Muscle of back (tissue), 13 donors: ENCODE measurements at places on chromosomes 7 and 10. TPM values are rescaled to one million over a fixed set of nuclear protein-coding genes. Genes with fewer than 3 reads are reported as not detected.

DNA sequence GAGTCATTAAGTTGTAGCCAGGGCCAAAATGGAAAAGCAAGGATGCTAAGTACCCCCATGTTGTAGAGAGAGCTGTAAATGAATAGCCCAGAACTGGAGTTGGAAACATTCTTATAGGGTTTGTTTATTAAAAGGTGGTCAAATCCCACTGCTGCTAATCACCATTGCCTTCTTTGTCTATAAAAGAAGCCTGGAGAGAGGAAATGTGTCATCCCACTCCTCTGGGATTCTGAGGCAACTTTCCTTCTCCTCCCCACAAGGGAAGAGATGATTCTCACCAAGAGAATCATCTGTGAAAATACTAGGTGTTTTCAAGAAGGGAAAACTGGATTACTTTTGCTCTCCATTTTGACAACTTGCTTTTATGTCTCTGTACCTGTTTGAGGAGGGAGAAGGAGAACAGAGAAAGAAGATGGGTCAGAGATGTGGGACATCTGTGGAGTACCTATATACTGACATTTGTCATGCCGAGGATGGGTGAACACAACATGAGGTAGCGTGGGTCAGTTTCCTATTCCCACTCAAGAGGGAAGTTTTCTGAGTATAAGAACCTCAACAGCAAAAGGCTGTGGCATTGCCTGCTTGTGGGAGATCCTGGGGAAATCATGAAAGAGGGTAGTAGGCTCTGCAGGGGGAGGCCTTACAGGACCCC, 262.2 kb downstream of the KIF20B start:
- DNase-seq: no peak

DNA sequence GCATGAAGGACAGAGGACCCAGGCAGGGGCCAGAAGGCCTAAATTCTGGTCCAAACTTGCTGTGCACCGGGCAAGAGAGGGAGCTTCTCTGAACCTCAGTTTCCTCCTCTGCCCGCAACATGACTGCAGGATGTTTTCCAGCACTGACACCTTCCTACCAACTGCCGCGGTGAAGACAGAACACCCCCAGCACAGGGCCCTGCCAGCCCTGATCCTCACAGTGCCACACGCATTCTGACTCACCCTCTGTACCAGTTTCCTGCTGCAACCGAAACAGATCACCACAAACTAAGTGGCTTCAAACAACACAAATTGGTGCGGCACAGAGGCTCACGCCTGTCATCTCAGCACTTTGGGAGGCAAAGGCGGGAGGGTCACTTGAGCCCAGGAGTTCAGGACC, 18.1 kb downstream of the MAD1L1 start:
- DNase-seq: no peak

DNA sequence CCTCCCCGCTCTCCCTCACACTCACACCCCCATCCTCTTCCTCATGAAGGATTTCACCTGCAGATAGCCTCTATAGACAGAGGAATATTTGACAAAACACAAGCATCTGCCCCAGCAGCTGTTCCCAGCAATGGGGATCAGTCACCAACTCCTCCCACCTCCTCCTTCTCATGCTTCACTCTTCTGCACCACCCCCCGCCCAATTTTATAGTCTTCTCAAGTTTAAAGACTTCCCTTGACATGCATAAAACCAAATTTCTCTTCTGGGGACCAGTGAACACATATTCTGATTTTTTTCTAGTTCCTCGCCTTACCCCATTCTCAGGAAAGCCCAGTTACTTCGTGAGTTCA, 654.4 kb downstream of the LRMDA start:
- no peak for DNase-seq

GRCh38 chr10:71694039-71694501, 25.5 kb downstream of the C10orf105 start:
- no peak for DNase-seq

DNA sequence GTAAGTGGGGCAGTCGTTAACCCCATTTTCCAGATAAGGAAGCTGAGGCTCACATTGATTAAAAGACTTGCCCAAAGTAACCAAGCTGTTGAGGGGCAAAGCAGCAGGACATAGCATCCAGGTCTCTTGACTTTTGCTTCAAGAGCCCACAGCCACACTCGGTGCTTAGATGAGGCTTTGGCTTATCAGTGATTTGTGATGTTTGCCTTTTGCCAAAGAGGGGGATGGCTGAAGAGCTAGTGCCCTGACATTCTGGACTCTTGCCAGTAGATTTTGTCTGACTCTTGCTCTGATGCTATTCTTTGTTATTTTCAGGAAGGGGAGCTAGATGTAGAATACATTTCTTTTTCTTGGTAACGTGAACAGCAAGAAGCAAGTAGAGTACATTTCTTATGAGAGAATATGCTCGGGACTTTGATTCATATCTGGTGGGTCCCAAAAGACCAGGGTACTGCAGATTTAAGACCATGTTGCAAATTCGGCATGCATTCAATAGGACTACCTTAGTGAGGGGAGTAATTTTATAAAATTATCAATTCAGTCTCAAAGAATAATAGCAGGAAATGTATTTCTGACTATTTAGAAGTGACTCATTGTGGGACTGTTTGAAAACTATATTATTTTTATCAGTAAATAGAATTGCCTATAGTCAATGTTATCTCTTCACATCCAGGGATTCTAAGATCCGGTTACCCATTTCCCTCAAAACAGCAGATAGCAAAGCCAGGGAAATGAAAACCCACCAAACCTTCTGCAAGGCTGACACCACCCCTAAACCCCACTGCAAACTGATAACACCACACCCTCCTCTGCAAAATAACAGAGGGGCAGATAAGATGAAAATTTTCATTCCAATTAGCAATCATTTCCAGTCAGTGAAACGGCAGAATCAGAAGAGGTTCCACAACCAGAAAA, 180.0 kb upstream of the BMPER start:
- no peak for DNase-seq

DNA sequence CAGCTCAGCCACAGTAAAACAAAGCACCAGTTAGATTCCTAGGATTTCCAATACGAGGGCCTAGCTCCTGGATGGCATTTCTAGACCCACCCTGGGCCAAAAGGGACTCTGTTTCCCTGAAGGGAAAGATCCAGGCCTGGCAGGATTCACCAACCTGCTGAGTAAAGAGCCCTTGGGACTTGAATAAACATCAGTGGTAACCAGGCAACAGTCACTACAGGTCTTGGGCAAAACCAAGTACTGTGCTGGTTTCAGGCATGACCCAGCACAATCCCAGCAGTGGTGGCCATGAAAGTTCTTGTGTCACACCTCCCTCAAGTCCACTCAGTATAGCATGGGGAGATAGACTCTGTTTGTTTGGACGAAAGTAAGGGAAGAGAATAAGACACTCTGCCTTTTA, 31.0 kb upstream of the STARD3NL start:
- no peak for DNase-seq

DNA sequence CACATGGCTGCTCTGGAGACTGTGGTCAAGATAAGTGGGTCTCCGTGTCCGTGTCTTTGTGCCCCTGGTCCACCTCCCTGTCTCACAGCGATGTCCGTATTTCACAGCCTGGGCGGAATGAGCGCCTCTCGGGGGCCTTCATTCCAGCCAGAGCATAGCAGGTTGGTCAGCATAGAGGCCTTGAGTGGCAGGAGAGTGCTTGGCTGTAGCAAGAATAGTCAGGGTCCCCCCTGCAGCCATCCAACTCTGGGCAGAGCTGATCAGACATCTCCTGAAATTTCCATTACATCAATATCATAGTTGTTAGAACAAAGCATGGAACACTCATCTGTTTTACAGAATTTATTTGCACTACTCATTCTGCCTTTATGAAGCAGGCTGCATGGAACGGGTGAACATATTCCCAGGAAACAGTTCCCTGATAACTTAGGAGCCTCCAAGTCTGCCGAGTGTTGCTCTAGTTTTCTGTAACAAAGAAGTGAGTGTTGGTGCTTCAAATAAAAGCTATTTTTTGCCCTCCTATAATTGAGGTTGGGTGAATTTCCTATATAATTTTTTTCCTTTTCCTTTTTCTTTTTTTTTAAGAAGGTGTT, 255.3 kb downstream of the INHBA start:
- no peak for DNase-seq

DNA sequence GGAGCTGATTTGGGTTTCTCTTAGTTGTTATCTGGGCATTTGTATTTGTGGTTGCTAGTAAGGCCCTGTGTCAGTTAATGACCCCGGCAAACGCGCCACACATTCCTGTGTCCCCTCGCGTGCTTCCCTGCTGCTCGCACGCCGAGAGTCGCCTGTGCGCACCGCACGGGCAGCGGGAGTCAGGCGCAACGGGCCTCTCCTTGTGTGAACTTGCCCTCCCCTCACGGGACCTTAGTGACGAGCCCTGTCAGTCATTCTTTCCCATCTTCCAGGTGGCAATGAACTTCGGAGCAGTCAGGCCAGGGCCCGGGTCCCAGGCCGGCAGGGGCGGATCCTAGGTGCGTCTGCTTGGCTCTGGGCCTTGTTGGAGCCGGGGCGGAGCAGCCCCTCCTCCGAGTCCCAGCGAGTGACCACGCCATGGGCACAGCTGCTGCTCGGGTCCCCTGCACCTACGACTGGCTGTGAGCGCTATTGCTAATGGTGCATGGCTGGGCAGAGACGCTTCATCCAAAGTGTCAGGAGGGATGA, 12.4 kb upstream of the PRKAR1B start:
- DNase-seq: no peak

DNA sequence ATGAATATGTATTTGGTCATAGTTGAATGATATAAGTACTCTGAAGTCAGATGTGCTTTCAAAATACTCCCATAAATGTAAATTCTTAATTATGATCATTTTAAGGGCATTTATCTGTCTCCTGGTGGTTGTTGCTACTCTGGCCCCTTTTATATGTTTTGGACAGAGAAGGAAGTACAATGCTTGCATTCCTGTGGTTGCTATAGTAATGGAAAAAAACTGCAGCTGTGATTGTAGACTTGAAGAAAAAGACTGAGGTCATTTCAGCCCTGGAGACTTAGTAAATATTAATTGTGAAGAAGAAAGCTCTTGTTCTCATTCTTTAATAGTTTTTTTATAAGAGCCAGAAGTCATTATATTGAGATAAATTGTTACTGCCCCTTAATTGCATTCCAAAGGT, 70.2 kb upstream of the FERD3L start:
- peak; percentile 71 for DNase-seq

GRCh38 chr10:78787125-78787524, 281.6 kb upstream of the ZMIZ1 start:
- no peak for DNase-seq

GRCh38 chr10:42304341-42304740, 334.0 kb downstream of the ZNF33B start:
- DNase-seq: no peak

GRCh38 chr7:157096286-157097055, 42.3 kb upstream of the UBE3C start:
- DNase-seq: peak; percentile 2

GRCh38 chr7:159099711-159100231, 44.9 kb downstream of the VIPR2 start:
- no peak for DNase-seq

DNA sequence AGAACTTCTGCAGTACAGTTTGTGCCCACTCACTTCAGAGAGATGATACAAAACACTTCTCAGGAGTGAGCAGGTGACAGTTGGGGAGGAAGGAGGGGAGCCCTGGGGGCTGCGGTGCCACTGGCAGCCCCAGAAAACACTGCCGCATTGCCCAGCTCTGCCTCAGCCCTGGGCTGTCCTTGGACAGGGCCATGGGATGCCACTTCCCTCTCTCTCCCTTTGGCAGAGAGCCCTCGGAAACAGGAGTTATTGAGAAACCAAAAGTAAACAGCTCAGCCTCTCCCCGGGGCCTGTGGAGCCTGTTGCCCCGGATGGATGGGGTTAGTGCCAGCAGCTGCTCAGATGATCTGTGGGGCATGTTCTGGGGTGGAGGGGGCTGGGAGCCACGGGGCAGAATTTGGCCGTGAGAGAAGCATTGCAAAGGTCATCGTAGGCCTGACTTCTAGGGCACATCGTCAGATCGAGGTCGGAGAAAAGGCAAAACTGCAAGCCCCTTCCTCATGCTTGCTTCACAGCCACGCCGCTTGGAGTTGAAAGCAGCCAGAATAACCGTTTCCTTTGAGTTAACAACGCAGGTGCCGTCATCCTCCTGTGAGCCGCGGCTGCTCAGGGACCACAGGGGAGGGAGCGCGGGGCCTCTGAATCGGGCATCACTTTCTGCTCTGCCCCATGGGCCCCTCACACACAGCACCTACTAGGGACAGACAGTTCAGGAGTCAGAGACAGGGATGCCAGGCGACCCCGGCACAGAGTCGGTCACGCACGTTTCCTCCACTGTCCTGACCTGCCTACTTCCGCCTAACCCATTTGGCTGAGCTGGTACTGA, 256.4 kb downstream of the CAMK1D start:
- peak; percentile 60 for DNase-seq

DNA sequence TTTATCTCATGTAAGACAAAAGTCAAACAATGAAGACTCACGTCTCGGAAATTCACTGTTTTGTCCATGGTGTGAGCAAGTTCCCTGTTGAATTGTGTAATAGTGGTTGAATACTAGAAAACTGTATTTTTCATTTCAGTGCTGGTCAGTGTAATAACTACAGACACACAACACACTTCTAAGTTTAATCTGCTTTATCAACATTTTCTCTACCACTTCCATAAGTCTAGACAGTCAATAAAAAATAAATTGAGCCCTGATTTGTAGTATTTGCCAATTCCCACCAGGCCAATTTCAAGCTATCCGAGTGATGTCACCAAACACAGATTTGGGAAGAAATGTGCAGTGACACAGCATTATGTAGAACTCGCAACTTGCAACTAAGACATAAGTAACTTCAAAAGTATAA, 81.9 kb downstream of the GPR141 start:
- DNase-seq: no peak

The PHKG1 gene
- 14.7 TPM for polyA plus RNA-seq

The IGF2BP3 gene
- polyA plus RNA-seq: 35.9 TPM

The SLC13A1 gene
- polyA plus RNA-seq: not detected

The SLC35G1 gene
- 6.2 TPM for polyA plus RNA-seq

The CYP26C1 gene
- polyA plus RNA-seq: 0.04 TPM

The EBLN1 gene
- not detected for polyA plus RNA-seq

The MYH16 gene
- 0.25 TPM for polyA plus RNA-seq

The GRM3 gene
- 0.54 TPM for polyA plus RNA-seq
